ENCODE measurements at places on chromosomes 12 and 14.

- DNase-seq, result no peak
Observed at GRCh38 chr14:42222924-42223471, 616.3 kb downstream of the LRFN5 start.

DNA sequence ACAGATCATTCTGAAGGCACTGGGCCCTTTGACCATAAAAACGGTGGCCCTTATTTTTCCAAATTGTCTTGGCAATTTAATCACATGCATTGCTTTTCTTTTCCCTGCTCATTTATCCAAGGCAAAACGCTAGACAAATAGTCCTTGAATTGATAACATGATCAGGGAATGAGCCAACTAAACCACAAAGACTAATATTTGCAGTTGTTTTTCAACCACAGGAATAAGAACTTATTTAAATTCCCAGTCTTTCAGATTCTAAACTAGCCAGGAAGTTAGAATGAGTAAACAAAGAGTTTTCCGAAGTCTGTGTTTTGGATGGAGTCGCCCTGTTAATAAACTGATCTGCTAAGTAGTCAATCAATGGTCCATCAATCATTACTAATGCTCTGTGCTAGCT is 14.9 kb downstream of the TBX5 start:
- DNase-seq, result no peak

DNA sequence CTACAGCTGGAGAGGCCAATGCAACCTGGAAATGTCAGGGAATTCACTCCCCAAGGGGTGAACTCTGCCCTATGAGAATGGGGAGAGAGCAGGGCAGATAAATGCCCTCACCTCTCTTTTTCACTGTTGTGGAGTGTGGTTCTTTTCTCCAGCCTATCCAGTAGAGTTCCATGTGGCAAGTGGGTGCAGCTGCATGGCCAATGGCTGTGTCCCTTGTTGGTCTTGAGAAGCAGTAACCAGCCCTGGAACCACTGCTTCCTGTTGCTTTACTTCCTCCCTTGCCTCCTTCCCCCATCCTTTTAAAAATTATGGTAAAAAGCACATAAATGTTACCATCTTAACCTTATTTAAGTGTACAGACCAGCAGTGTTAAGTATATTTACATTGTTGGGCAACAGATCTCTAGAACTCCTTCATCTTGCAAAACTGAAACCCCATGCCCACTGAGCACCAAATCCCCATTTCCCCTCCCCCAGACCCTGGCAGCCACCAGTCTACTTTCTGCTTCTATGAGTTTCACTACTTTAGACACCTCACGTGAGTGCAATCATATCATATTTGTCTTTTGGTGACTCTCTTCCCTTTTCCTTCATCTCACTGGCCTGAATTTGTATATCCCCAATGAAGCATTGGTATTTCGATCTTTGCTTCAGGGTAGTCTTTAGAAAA is 77.0 kb upstream of the GRIP1 start:
- DNase-seq, result no peak

- no peak for DNase-seq
Observed at GRCh38 chr12:95820096-95820703, 29.6 kb upstream of the NTN4 start.

Data from posterior cingulate gyrus (tissue), 11 donors.